CD8-positive, alpha-beta memory T cell (primary cell): ENCODE measurements at places on chromosomes 7 and 10. TPM values are rescaled to one million over a fixed set of nuclear protein-coding genes. Genes with fewer than 3 reads are reported as not detected.

GRCh38 chr7:70710011-70710480 is 421.9 kb upstream of the GALNT17 start:
- no peaks in the 10 kb centered on the region for H3K27me3 ChIP-seq
- no peaks in the 10 kb centered on the region for H3K4me1 ChIP-seq
- H3K27ac ChIP-seq: no peak overlapping the region

GRCh38 chr10:110216942-110217661 is 9.7 kb downstream of the MXI1 start:
- no peaks in the 10 kb centered on the region for H3K36me3 ChIP-seq
- DNase-seq: no peak
- no peaks in the 10 kb centered on the region for H3K27me3 ChIP-seq
- no peak overlapping the region for H3K4me3 ChIP-seq
- H3K4me1 ChIP-seq: peaks cover 45% of the 10 kb centered on the region

DNA sequence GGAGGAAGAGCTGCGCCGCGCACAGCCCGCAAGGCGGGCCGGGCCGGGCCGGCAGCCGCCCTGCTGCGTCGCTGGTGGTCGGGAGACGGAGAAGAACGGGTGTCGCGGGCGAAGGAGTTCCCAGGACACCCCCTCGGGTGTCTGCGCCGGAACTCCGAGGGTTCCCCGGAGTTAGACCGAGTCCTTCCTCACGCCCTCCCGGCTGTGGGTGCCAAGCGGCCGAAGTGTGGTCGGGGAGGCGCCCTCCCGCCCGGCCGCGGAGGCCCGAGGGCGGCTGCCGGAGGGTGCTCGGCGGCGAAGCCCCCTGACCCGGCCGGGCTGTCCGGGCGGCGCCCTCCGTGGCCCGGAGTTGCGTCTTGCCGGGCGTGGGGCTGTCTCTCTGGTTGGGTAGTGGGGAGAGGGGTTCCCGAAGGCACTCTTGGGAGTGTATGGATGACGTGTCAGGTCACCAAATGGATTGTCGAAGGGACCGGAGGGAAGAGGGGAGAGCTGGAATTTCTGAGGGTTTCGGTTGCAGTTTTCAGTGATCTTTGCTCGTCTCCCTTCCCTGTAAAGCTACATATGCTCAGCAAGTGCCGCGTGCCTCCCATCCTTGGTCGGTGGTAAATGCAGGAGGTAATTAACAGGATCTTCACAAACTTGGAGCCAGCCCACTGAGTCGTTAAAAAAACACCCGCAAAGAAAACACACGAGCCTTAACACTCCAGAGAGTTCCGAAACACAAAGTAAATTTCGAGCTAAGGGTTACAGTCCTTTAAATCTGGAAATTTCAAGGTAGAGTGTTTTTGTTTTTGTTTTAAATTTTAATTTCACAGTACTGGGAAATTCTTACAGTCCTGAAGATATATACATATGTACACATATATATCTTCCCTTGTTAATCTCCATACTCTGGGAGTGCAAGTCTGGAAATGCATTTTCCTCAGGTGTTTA is 871 bp downstream of the ST7 start:
- peak overlapping the region; percentile 84 for H3K27ac ChIP-seq
- peak overlapping the region; percentile 56 for H3K4me3 ChIP-seq
- H3K4me1 ChIP-seq: peaks cover 8% of the 10 kb centered on the region
- no peaks in the 10 kb centered on the region for H3K36me3 ChIP-seq

DNA sequence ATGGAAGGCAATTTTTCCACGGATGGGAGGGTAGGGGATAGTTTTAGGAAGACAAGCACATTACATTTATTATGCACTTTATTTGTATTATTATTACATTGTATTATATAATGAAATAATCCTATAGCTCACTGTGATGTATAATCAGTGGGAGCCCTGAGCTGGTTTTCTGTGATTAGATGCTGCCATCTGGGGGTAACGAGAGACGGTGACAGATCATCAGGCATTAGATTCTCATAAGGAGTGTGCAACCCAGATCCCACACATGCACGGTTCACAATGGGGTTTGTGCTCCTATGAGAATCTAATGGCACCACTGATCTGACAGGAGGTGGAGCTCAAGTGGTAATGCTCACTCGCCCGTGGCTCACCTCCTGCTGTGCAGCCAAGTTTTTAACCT is 103.9 kb upstream of the STK17A start:
- no peak overlapping the region for H3K4me3 ChIP-seq
- H3K27ac ChIP-seq: no peak overlapping the region
- DNase-seq: no peak
- no peaks in the 10 kb centered on the region for H3K36me3 ChIP-seq

GRCh38 chr7:39094731-39095130 is 117.0 kb downstream of the POU6F2 start:
- DNase-seq: no peak
- H3K27ac ChIP-seq: no peak overlapping the region
- H3K27me3 ChIP-seq: no peaks in the 10 kb centered on the region

GRCh38 chr7:129664029-129665012 is 52.8 kb downstream of the NRF1 start:
- H3K27ac ChIP-seq: no peak overlapping the region
- no peak for DNase-seq
- H3K36me3 ChIP-seq: peaks cover 13% of the 10 kb centered on the region
- H3K27me3 ChIP-seq: no peaks in the 10 kb centered on the region

- no peak overlapping the region for H3K4me3 ChIP-seq
- H3K27ac ChIP-seq: no peak overlapping the region
- no peaks in the 10 kb centered on the region for H3K4me1 ChIP-seq
Observed at GRCh38 chr7:68038621-68039314, 1042.1 kb downstream of the TYW1 start.

GRCh38 chr7:76011442-76011861 is 17.1 kb upstream of the TMEM120A start:
- no peak overlapping the region for H3K4me3 ChIP-seq
- DNase-seq: no peak
- no peaks in the 10 kb centered on the region for H3K27me3 ChIP-seq
- H3K27ac ChIP-seq: peak overlapping the region; percentile 16

- DNase-seq: no peak
- H3K4me1 ChIP-seq: no peaks in the 10 kb centered on the region
- H3K36me3 ChIP-seq: no peaks in the 10 kb centered on the region
- no peak overlapping the region for H3K27ac ChIP-seq
Observed at GRCh38 chr10:76649254-76649653, 988.4 kb downstream of the KCNMA1 start.

DNA sequence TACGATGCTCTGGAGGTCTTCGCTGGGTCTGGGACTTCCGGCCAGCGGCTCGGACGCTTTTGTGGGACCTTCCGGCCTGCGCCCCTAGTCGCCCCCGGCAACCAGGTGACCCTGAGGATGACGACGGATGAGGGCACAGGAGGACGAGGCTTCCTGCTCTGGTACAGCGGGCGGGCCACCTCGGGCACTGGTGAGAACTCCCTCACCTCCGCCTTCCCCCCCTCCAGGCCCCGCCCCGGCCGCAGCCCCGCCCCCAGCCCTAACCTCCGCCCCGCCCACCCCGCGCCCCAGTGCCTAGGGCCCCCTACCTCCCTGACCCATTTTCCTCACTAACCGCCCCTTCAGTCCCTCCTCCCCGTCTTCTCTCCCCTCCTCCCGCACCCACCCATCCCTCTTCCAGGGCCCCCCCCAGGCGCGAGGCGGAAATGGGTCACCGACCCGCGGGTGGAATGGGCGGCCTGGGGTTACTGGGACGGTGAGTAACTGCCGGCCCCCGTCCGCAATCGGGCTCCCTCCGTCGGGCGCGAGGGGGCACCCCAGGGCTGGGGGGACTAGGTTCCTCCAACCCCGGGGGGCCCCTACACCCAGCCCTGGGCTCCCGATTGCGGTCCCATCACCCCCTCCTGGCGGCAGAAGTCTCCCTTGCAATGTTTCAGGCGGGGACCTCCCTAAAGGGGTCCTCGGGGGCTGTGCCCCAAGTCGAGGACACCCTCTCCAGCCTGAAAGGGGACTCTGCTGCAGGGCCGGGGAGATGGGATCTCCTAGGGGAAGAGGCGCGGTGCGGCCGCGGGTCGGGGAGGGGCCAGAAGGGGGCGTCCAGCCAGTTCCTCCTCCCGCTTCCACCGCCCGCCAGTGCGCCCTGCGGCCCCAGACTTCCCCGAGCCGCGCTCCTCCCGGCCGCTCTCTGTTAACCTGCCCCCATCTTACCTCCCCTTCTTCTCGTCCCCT is 2.1 kb downstream of the PCOLCE start:
- H3K27me3 ChIP-seq: no peaks in the 10 kb centered on the region
- H3K27ac ChIP-seq: peak overlapping the region; percentile 75
- H3K4me1 ChIP-seq: peaks cover 18% of the 10 kb centered on the region
- DNase-seq: peak; percentile 88
- H3K4me3 ChIP-seq: peak overlapping the region; percentile 55

Gene KLLN
- 0.39 TPM for polyA plus RNA-seq

Gene TAS2R41
- polyA plus RNA-seq: not detected
